ENCODE measurements at places on chromosomes 13 and 19.

GRCh38 chr13:98285317-98285716 lies 108.2 kb upstream of the RNF113B start:
- no peak for DNase-seq

DNA sequence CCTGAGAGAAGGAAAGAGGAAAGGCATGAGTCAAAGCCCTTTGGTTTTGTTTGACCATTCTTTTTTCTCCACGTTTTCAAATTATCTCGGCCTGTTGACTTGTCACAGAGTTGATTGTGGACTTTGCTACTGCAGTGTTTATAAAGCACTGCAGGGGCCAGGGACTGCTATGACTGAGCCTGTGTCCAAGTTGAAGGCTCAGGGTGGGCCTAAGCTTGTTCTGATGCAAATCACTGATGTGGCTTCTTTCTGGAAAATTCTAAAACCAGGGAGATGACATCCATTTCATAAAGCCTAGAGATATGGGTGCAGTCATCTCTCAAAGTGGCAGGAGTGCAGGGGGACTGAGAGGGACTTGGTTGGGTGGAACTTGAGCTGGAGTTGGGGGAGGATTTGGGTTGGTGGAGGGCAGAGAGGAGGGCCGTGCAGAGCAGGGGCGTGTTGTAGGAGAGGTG lies 1.2 kb upstream of the CXCL17 start:
- DNase-seq, result no peak

DNA sequence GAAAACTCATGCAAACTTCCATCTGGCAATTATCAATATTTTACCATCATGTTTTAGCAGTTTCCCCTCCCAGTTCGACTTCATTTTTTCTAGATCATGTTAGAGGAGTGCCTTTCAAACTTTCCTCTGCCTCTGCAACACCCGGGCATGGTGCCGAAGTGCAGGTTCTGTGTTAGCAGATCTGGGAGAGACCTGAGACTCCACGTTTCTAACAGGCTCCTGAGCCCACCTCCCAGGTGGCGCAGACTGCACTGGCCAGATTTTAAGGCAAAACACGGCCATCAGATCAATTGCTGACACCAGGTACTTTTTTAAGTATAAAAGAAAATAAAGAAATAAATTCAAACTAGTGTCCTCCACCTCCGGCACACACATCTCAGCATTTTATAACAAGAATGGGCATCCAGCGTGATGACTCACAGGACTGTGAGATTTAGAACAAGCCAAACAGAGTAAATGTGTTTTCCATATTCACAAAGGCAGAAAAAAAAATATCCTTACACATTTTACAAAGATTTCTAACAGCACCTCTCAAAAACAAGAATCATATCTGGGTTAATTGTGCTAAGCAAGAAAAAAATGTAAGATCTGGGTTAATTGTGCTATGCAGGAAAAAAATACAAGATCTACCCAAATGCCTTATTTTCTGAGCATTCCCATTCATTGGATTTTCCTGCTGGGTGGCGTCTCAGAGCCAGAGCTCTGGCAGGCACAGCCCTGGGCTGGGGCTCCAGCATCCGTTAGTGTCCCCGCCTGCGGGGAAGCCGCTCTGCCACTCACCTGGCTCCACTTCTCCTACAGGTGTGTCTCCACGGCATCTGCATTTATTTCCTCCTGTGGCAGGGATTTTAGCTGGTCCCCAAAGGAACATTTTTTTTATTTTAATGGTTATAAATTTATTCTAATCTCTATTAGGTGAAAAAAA lies 127.9 kb upstream of the SOX1 start:
- DNase-seq, result no peak

GRCh38 chr13:111630406-111630805 lies 310.0 kb downstream of the TEX29 start:
- no peak for DNase-seq

- DNase-seq, result no peak
Measured at GRCh38 chr13:47226516-47226915, 329.7 kb upstream of the HTR2A start.

GRCh38 chr19:6811906-6812305 lies 39.4 kb downstream of the VAV1 start:
- DNase-seq, result no peak

- DNase-seq, result no peak
Measured at GRCh38 chr13:110103534-110103933, 203.4 kb downstream of the COL4A1 start.

- no peak for DNase-seq
Measured at GRCh38 chr19:41330481-41330880, 20.5 kb downstream of the CCDC97 start.

DNA sequence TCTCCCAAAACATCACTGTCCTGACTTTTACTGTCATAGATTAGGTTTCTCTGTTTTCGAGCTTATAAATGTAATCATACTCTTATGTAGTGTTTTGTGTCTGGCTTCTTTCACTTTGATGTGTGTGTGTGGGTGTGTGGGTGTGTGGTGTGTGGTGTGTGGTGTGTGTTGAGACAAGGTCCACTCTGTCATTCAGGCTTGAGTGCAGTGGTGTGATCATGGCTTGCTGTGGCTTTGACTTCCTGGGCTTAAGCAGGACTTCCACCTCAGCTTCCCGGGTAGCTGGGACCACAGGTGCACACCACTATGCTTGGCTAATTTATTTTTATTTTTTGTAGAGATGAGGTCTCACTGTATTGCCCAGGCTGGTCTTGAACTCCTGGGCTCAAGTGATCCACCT lies 59.6 kb downstream of the PDS5B start:
- DNase-seq, result no peak
